Mesenteric fat pad (tissue), 1 donor: ENCODE measurements at places on chromosomes 16 and 17.

DNA sequence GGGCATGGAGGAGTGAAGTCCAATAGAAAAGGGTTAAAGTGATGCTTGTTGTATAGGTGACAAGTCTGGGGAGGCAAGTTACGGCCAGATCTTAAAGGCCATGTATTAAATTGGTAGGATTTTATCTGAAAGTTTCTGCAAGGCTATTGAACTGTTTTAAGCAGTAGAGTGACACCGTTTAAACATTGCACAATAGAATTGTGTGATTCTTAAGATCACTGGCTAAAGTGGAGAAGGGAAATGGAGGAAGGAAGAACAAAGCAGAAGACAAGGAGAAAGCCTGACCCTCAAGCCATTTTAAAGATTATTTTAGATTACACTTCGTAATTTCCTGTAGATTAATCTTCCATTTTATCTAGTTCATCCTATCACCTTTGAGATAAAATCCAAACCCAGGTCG is 5.6 kb upstream of the MPHOSPH6 start:
- no peak for DNase-seq

GRCh38 chr17:74860229-74860871 is 665 bp upstream of the GRIN2C start:
- DNase-seq, result no peak

GRCh38 chr16:65666132-65666941 is 544.5 kb upstream of the CDH11 start:
- DNase-seq, result no peak

DNA sequence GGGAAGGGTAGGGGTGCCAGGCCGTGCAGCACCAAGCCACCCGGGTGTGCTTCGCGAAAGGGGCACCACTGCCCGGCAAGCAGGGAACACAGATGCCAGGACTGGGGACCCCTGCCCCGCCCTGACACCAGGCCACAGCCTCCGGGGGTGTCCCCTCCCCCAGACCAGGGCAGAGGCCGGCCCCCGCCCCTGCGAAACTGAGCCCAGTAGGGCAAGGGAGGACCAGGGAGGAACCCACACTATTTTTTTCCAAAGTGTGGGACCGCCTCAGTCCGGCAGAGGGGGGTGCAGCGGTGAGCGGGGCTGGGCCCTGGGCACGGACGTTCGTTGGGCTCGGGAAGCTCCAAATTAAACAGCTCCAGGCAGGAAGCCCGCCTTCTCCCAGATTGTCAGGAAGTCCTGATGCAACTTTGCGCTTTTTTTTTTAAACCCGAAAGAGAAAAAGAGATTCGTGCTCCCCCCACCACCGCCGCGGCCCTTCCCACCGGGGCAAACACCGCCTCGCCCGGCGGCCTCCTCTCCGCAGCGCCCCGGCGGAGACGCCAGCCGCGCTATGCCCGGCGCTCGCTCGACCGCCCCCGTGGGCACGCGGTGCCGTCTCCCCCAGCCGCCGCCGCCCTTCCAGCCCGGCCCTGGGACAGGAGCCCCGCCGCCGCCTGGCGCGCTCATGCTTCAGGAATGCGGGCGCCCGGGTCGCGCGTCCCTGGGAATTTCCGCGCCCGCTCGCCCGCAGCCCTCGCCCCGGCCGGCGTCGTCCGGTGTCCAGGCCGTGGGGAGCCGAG is 755 bp downstream of the PIEZO1 start:
- DNase-seq, result no peak

GRCh38 chr16:35797811-35798210 is 2338.4 kb downstream of the TP53TG3F start:
- DNase-seq, result no peak

- DNase-seq, result no peak
Measured at GRCh38 chr17:66777689-66778225, 57.2 kb upstream of the CACNG5 start.
